CD4-positive, alpha-beta T cell treated with Interferon alpha-2 for 1 hour (primary cell): ENCODE measurements at places on chromosomes 1 and 21.

- no peak for DNase-seq
Measured at GRCh38 chr1:85801520-85801919, 93.3 kb upstream of the ZNHIT6 start.

DNA sequence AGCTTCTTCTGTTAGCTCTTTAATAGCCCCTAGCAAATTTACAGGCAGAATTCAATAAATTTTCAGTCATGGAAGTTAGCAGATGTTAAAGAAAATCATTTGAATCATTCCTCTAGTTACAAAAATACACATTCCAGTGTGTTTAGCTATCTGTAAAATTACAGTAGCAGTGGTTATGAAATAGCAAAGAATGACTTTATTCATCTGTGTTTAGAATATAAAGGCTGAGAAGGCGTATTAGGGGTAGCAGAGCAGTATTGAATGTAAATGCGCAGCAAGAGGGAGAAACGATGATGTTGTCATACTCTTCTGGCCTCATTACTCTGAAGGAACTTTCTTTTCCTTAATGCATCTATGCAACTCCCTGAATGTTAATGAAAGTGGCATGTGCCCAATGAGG, 106.2 kb upstream of the CYYR1 start:
- no peak for DNase-seq

DNA sequence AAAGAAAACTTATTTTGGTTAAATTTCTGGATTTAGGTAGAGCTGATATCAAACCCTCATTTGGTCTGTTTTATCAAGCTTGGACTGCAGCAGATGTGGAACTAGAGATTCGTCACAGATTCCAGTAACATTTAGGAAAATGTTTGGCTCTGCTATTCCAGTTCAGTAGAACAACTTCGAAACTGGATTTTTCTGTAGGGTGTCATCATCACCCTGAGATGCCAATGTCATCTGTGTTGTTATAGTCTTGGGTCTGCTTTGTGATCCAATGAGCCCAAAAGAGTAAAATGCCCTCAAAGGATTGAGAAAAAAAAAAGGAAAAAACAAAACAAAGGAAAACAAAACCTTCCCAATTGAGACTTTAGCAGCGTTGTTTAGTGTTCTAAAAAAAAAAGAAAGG, 55.4 kb downstream of the LAMC2 start:
- no peak for DNase-seq

DNA sequence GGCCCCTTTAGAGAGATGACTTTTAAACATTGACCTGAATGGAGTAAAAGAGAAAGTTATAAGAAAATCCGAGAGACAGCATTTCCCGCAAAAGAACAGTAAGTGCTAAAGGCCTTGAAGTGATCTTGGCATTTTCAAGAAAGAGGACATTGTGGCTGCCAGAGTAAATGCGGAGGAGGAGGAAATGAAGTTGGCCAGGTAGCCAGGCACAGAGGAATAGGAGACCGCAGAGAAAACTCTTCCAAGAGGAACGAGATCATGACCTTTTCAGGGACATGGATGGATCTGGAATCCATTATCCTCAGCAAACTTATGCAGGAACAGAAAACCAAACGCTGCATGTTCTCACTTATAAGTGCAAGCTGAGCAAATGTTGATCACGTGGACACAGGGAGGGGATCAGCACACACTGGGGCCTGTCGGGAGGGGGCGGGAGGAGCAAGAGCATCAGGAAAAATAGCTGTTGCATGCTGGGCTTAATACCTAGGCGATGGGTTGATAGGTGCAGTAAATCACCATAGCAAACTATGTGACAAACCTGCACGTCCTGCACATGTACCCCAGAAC, 49.7 kb downstream of the EEIG2 start:
- DNase-seq, result no peak

GRCh38 chr1:247090455-247090854, 11.8 kb upstream of the ZNF670 start:
- no peak for DNase-seq

DNA sequence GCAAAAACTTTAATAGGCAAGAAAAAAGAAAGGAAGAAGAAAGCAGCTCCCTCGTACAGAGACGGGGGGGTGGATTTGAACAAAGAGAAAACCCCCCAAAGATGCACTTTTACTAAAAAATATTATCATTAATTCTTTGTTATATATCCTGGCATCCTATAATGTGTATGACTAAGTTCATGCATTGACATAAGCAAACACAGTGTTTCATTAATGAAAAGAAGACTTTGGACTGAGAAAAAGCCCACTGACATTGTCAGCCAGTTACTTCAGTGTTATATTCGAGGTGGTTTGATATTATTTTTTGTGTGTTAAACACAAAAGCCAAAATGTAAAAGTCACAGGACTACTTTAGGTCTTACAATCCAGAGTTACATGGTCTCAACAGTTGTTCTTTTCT, 110.1 kb upstream of the DPYD start:
- DNase-seq, result no peak

GRCh38 chr1:185565302-185565701, 168.9 kb upstream of the HMCN1 start:
- DNase-seq, result no peak

DNA sequence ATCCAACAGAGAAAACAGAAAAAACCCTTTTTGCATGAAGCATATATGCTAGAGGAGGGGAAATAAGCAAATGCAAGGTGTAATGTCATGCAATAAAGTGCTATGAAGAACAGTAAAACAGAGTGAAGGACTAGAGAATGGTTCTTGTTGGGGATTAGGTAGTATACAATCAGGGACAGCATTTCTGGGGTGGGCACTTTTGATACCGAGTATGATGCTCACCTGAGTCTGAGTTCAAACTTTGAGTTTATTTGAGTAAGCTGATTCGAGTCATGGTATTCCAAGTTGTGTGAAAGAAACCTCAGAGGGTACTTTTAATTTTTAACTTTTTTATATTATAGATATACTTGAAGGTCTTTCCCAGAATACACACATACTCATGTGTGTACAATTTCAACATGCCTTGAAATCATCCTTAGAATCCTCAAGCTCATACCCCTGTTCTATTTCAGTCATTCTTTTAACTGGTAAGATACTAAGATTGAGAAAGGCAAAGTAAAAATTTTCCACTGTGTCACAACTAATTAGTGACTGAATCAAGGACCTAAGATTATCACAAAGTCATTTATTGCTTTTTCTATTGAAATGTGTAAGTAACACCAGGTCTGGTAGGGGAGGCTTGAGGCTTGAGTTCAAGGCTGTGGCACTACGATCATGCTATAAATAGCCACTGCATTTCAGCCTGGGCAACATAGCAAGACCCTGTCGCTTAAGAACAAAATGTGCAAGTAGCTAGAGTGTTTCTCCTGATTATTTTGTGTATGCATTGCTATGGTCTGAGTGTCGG, 12.1 kb downstream of the LRRC8B start:
- no peak for DNase-seq
